ENCODE measurements at places on chromosomes 11 and 22. TPM values are rescaled to one million over a fixed set of nuclear protein-coding genes. Genes with fewer than 3 reads are reported as not detected.

Gene NCF4
- total RNA-seq: not detected

Gene TMEM121B
- 0.50 TPM for total RNA-seq

Gene P2RX3
- not detected for total RNA-seq

Gene KRTAP5-8
- total RNA-seq: not detected

Gene HEPHL1
- total RNA-seq: not detected

Gene PI4KA
- 44.1 TPM for total RNA-seq

Gene SCUBE1
- total RNA-seq: not detected
